ENCODE measurements at places on chromosomes 11 and 22. TPM values are rescaled to one million over a fixed set of nuclear protein-coding genes. Genes with fewer than 3 reads are reported as not detected.

- no peak for DNase-seq
- peaks cover 4% of the 10 kb centered on the region for H3K4me1 ChIP-seq
- H3K27me3 ChIP-seq: no peaks in the 10 kb centered on the region
- H3K27ac ChIP-seq: no peak overlapping the region
- H3K36me3 ChIP-seq: peaks cover 11% of the 10 kb centered on the region
Observed at GRCh38 chr22:44002997-44003396, 21.1 kb upstream of the PARVB start.

DNA sequence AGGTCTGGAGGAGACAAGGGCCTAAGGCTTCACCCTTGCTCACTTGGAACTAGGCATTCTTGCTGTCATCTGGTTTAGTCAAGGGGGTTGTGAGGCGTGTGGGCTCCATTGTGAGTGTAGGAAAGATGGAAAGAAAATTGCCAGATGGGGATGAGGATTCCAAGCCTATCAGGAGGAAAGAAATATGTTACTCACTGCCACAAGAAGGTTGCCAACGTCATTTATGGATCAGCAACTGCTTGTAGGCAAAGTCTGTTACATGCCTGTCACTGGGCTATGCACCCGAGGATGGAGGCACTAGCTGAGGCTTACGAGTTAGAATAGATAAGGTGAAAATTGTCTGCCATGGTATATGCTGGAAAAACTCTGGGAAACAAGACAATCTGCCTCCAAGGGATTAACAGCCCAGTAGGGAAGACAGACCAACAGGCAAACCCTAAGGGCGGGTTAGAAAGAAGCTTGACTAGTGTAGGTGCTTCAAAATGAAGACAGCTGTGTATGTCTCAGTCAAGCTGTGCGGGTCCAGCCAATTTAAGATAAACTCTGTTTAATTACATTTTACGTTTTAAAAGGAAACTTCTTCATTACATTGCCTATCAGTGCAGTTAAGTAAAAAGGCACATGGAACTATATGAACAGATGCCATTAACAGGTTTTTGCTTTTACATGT lies 47.4 kb downstream of the SNX19 start:
- no peaks in the 10 kb centered on the region for H3K4me1 ChIP-seq
- H3K27ac ChIP-seq: no peak overlapping the region
- no peak for DNase-seq
- no peaks in the 10 kb centered on the region for H3K27me3 ChIP-seq
- H3K4me3 ChIP-seq: no peak overlapping the region

MLC1 gene
- total RNA-seq: 3.3 TPM

DNA sequence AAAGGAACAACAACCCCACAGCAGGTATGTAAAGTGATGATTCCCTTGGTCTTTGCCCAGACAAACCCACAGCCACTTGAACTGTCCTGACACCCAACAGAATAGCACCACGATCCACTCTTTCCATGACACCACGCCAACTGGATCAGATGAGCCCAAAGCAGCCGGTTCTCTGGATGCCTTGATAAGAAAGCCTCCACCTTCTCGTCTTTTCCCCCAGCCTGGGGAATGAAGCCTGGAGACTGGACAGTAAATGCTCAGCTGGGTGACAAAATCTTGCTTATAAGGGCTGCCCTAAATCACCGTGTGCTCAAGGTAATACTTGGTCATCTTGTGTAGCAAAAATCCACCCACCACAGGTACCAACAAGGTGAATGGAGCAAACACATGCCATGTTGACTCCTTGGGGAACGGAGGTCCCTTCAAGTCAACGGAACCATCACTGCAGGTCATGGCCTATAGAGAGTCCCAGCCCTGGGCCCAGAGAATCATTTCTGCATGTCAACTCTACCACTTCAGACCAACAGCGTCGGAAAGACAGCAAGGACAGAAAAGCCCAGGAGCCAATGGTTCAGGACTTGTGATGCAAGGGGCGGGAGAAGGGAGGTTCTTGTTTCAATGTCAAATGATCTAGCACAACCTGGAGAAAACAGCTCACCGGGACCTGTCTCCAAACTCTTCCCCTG lies 2.2 kb upstream of the MYO18B start:
- H3K27me3 ChIP-seq: no peaks in the 10 kb centered on the region
- H3K4me3 ChIP-seq: no peak overlapping the region
- DNase-seq: no peak

TCN1 gene
- not detected for total RNA-seq

GRCh38 chr11:75029836-75030631 lies 41.3 kb downstream of the NEU3 start:
- H3K4me1 ChIP-seq: no peaks in the 10 kb centered on the region
- no peaks in the 10 kb centered on the region for H3K36me3 ChIP-seq
- H3K27ac ChIP-seq: no peak overlapping the region

RASGRP2 gene
- total RNA-seq: 0.93 TPM

Data from neural crest cell (in vitro differentiated cells).